Neural progenitor cell (in vitro differentiated cells): ENCODE measurements at places on chromosomes 5 and 9.

GRCh38 chr5:129461711-129462332, 1.7 kb downstream of the ADAMTS19 start:
- peaks cover 15% of the 10 kb centered on the region for H3K27me3 ChIP-seq
- H3K27ac ChIP-seq, result no peak overlapping the region
- H3K4me3 ChIP-seq, result peak overlapping the region; percentile 75
- H3K36me3 ChIP-seq, result no peaks in the 10 kb centered on the region
- peaks cover 15% of the 10 kb centered on the region for H3K4me1 ChIP-seq

DNA sequence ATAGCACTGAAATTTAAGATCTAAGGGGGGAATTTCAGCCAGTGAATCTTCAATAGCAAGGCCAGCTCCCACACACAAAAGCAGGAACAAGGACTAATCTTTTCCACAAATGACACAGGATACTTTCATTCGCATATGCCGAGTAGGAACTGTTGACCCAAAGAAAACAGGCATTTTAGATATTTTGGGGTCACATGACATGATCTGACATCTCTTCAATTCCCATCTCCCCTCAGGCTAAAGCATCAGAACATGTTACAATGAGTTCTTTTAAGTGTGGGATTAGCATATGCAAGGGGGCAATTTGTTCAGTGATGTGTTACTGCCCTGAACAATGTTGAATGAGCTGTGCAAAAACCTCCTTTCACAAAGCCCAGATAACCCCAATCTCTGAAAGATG, 68.2 kb downstream of the TLE1 start:
- DNase-seq, result peak; percentile 61
- H3K4me1 ChIP-seq, result peaks cover 60% of the 10 kb centered on the region

- no peaks in the 10 kb centered on the region for H3K36me3 ChIP-seq
- DNase-seq, result no peak
- no peak overlapping the region for H3K27ac ChIP-seq
- no peaks in the 10 kb centered on the region for H3K4me1 ChIP-seq
- no peak overlapping the region for H3K4me3 ChIP-seq
Observed at GRCh38 chr5:153919161-153919560, 119.5 kb downstream of the FAM114A2 start.

DNA sequence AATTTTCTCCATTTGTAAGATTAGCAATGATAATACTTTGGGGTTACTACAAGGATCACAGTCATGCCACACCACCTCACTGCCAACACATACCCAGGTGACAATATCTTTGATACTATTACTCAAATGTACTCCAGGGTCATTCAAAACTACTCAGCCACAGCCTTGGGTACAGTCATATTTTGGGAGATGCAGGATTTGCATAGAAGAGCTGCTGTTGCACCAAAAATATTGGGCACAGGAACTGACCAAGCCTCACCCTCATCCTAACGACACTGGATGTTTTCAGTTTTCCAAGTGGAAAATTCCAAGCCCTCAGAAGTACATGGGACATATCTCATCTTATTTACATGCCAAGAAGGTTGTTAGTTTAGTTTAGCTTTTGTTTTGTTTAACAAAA, 120.9 kb upstream of the C6 start:
- H3K27me3 ChIP-seq, result no peaks in the 10 kb centered on the region
- no peak for DNase-seq
- peaks cover 19% of the 10 kb centered on the region for H3K4me1 ChIP-seq

GRCh38 chr5:137642091-137642490, 93.8 kb downstream of the KLHL3 start:
- no peaks in the 10 kb centered on the region for H3K27me3 ChIP-seq
- DNase-seq, result no peak
- H3K4me3 ChIP-seq, result no peak overlapping the region
- H3K27ac ChIP-seq, result no peak overlapping the region
- H3K4me1 ChIP-seq, result no peaks in the 10 kb centered on the region
- no peaks in the 10 kb centered on the region for H3K36me3 ChIP-seq

- H3K27me3 ChIP-seq, result no peaks in the 10 kb centered on the region
- no peaks in the 10 kb centered on the region for H3K36me3 ChIP-seq
- no peak overlapping the region for H3K27ac ChIP-seq
- no peaks in the 10 kb centered on the region for H3K4me1 ChIP-seq
- no peak for DNase-seq
Observed at GRCh38 chr9:110835859-110836271, 167.3 kb downstream of the MUSK start.

DNA sequence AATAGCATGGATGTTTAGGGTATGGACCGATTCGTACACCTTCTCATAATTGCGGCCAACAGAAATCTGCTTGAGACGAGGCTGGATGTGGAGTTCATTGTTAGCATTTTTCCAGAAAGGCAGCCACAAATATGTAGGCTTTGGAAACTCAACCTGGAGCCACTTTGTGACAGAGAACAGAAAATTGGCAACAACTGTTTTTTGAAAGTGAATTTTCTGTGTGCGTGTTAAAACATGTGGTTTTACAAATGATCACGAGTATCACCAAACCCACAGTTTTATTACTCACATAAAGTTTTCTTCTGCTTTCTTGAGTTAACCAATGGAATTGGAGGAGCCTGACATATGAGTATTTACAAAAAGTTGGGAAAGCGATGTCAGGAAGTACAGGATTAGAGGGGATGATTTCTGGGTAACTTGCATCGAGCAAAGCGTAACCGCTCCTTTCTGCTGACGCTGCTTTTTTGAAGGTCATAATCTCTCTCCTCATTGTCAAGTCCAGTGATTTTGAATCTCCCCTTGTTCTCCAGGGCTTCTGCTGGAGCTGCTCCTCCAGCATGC, 138.5 kb upstream of the TAF11L2 start:
- H3K27ac ChIP-seq, result no peak overlapping the region
- no peaks in the 10 kb centered on the region for H3K36me3 ChIP-seq
- H3K4me1 ChIP-seq, result peaks cover 6% of the 10 kb centered on the region
- no peaks in the 10 kb centered on the region for H3K27me3 ChIP-seq
- DNase-seq, result no peak
- H3K4me3 ChIP-seq, result no peak overlapping the region

GRCh38 chr9:134445000-134445399, 118.7 kb downstream of the RXRA start:
- H3K27me3 ChIP-seq, result no peaks in the 10 kb centered on the region
- no peak overlapping the region for H3K4me3 ChIP-seq
- no peaks in the 10 kb centered on the region for H3K36me3 ChIP-seq
